Progenitor cell of endocrine pancreas (in vitro differentiated cells): ENCODE measurements at places on chromosomes 7 and 10.

DNA sequence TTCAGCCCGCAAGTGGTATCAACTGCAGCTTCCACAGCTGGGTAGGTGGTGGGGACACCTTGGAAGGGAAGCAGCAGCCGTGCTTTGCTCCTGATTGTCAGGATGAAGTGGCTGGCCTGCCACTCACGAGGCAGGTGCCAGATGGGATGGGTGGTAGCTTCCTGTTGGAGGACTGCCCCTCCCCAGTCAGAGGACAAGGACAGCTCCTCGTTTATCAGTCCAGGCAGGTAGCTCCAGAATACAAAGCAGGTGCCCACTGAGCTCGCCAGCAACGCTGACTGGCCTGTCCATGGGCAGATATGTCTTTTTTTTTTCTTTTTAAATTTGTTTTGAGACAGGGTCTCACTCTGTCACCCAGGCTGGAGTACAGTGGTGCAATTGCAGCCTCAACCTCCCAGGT, 431.3 kb downstream of the GALNT17 start:
- DNase-seq = no peak

GRCh38 chr10:43700306-43700705, 51.6 kb upstream of the ZNF32 start:
- DNase-seq = no peak

DNA sequence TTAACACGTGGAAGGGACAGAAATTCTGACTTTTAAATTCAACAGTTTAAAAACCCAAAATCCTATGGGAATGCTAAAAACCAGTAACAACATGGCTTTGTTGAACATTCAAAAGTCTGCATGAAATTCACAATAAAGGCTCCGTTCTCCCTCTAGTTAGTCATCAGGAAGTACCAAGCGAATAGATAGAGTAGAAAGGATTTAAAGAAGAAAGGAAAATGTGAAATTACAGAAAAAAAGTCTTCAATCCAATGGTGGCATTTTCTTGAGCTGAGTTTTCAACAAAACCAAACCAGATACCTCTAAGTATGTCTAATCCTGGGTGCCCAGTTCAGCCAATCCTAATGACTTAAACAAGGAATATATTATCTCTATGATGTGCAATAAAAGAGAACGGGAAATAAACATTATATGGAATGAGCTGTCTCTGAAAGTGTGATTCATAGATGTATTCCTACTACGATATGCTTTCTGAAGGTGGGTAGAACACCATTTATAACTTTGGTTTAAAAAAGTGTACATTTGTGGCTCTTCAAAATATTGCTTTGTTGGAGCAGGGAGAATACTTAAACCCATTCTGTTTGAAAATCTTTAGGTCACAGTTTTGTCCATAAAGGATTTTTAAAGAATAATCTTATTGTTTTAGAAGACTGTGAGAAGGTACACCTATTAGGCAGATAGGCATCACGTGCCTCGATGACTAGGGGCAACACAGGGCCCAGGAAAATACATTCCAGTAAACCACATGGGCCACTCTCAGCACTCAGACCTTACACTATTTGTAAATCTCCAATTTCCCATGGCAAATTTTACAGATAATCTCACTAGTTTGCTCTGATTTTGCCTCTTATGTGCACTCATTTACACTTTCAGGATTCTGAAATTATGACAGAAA, 87.7 kb downstream of the CUBN start:
- no peak for DNase-seq

GRCh38 chr7:47954231-47954911, 6.1 kb upstream of the PKD1L1 start:
- no peak for DNase-seq
